ENCODE measurements at places on chromosomes 7 and 10. TPM values are rescaled to one million over a fixed set of nuclear protein-coding genes. Genes with fewer than 3 reads are reported as not detected.

Gene CUBN
- 2.2 TPM for total RNA-seq

Gene TAS2R41
- total RNA-seq = not detected

DNA sequence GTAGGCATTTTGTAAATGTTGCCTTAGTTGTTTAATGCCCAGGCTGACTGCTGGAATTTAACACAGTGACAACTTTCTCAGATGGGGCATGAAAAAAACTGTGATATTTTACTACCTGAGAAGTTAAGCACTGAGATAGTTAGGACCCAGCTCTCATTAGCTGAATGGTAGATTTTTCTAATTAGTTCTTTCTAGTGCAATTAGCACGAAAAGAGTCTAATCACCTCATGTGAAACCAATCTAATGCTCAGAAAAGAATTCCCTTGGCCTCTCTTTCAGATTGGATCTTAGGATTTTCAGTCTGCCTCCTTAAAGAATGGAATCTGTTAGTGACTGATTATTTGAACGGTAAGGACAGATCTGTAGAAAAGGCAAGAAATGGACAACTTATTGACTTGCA is 743.2 kb downstream of the AUTS2 start:
- DNase-seq = no peak

Gene CPN1
- 0.52 TPM for total RNA-seq

Gene MYO1G
- 0.53 TPM for total RNA-seq

GRCh38 chr10:35451151-35452016 is 115.1 kb downstream of the CCNY start:
- no peak for DNase-seq

- no peak for DNase-seq
These were observed 20.9 kb downstream of the RGS10 start for GRCh38 chr10:119521443-119522204.

GRCh38 chr10:106957823-106958588 is 206.5 kb downstream of the SORCS1 start:
- DNase-seq = no peak

DNA sequence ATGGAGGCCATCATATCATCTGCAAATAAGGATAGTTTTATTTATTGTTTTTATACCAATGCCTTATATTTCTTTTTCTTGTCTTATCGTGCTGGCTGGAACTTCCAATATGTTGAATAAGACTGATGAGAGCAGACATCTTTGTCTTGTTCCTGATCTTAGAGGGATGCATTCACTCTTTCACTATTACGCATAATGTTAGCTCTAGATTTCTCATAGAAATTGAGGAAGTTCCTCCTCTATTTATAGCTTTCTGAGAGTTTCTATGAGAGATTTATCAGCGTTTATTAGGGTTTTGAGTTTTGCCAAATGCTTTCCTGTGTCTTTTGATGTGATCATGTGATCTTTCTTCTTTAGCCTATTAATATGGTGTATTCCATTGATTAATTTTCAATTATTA is 49.3 kb downstream of the COL28A1 start:
- DNase-seq = no peak

Gene WEE2
- not detected for total RNA-seq

- DNase-seq = no peak
These were observed at the start of gene RAPGEF5 for GRCh38 chr7:22356701-22357310. TSS of gene RAPGEF5 (minus strand) at chr7:22357154. CDS start at chr7:22357060, 94 bp downstream.
